ENCODE measurements at places on chromosomes 16 and 17. TPM values are rescaled to one million over a fixed set of nuclear protein-coding genes. Genes with fewer than 3 reads are reported as not detected.
A peak's percentile ranks its signal among the peaks of the same experiment; 100 is the strongest.

SP6 gene
- 2.3 TPM for total RNA-seq

GRCh38 chr16:4426021-4426684 is 485 bp downstream of the DNAJA3 start:
- DNase-seq = peak; percentile 19

DNA sequence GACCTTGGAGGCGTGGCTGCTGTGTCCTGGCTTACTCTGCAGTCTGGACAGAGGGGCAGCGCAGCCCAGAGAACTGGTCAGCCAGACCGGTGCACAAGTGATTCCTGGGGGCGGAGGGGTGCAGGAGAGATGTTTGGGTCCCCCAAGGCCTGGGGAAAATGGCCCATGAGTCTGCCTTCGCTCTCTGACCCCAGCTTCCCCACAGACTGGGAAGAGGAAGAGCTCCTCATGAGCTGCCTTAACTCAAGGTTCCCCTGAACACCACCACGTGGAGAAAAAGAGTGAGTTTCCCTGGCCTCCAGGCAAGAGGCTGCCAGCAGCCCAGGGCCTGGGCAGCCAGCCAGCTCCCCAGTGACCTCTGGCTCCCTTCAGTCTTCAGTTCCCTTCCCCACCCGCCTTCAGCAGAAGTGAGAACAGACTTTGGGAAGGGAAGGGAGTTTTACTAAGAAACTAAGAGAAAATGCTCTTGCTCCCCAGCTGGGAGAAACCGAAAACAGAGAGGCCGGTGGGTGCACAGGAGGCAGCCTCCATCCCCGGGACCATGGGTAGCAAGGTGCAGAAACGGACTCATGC is 2.0 kb upstream of the C17orf99 start:
- DNase-seq = no peak

GRCh38 chr16:57260294-57260929 is 15.4 kb downstream of the ARL2BP start:
- peak; percentile 98 for DNase-seq

YPEL2 gene
- 60.8 TPM for total RNA-seq

GRCh38 chr16:19338335-19338734 is 52.8 kb downstream of the CLEC19A start:
- DNase-seq = no peak

- no peak for DNase-seq
Observed at GRCh38 chr17:34725725-34726124, 146.3 kb downstream of the TMEM132E start.

GRCh38 chr16:30060836-30061554 is 4.6 kb upstream of the ALDOA start:
- DNase-seq = no peak

GRCh38 chr16:83513008-83513755 is 294.6 kb upstream of the HSBP1 start:
- no peak for DNase-seq

GRCh38 chr17:77572065-77572601 is 386.4 kb upstream of the TNRC6C start:
- DNase-seq = no peak
